Activated CD4-positive, alpha-beta T cell treated with anti-CD3 and anti-CD28 coated beads, Interleukin-2, Interleukin-6, amounts not matched to agents 100 ng/mL and 50 ng/mL, durations not matched to agents 16 hours and 8 hours (primary cell): ENCODE measurements at places on chromosomes 11 and 22.

DNA sequence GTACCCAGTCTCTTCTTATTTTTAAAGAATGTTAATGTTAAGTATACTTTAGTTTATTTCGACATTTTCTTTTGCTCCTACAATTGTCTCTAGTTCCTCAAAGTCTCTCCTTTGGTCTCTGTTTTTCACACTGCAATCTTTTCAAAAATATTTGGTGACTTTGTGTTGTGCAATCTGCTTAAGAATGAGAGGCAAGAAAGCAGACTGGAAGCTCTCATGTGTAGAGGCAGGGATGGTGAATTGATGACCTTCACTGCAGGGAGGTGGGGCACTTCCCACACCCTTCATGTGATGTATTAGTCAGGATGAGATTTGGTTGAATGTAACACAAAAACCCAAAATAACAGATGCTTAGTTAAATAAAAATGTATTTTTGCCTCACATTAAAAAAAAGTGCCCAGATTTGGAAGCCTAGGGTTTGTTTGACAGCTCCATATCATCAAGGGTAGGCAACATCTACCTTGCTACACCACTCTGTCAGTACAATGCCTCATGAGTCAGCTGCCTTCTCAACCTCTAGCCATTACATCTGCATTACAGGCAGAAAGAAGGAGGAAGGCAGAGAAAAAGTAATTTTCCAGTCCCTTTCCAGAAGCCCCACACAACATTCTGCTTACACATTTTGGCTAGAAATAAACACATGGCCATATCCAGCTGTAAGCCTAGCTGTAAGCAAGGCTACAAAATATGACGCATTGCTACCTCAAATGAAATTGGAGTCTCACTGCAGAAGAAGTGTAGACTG is 3.8 kb upstream of the MMP27 start:
- DNase-seq = no peak

DNA sequence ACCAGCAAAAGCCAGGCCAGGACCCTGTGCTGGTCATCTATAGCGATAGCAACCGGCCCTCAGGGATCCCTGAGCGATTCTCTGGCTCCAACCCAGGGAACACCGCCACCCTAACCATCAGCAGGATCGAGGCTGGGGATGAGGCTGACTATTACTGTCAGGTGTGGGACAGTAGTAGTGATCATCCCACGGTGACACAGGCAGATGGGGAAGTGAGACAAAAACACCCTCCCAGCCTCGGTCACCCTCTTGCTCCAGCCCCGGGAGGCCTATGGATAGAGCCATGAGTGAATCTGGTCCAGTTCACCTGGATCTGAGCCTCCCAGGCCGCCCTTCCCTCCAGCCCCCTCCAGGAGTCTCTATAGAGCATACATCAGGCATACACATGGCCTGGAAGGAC is 115.2 kb upstream of the IGLL5 start:
- no peak for DNase-seq

DNA sequence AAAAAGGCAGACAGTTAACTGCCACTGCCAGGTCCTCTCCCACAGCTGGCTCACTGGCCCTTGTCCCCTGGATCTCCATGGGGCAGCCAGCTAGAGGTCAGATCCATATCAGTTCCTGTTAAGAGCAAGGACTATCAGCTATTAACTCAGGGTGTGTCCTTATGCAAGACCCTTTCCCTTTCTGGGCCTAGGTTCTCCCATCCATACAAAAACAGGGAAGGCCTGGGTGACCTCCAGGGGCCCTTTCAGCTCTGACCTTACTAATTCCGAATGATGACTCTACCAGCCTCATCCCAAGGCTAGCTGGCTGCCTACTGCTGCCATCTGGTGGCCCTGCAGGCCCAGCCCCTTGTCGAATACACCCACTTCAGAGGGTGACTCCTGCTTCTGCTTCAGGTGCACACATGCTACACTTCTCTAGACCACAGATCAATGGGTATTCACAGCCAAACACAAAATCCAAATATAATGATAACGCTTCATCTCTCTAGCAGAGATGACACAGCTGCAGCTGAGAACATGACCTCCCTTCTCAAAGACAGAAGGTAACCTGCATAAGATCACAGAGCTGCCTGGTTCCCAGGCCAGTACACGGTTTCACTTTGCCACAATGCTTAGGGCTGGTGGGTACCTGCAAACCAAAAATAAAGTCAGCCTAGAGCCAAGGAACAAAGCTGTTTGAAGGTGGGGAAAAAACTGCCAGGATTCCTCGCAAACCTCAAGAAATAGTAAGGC is 34.1 kb downstream of the SERGEF start:
- DNase-seq = peak; percentile 38

- no peak for DNase-seq
Observed at GRCh38 chr11:706439-706956, 467 bp downstream of the EPS8L2 start.

- peak; percentile 92 for DNase-seq
Observed at GRCh38 chr22:31107178-31107893, at the start of gene SELENOM. TSS of gene SELENOM (minus strand) at chr22:31107568. CDS start at chr22:31107505, 63 bp downstream.

DNA sequence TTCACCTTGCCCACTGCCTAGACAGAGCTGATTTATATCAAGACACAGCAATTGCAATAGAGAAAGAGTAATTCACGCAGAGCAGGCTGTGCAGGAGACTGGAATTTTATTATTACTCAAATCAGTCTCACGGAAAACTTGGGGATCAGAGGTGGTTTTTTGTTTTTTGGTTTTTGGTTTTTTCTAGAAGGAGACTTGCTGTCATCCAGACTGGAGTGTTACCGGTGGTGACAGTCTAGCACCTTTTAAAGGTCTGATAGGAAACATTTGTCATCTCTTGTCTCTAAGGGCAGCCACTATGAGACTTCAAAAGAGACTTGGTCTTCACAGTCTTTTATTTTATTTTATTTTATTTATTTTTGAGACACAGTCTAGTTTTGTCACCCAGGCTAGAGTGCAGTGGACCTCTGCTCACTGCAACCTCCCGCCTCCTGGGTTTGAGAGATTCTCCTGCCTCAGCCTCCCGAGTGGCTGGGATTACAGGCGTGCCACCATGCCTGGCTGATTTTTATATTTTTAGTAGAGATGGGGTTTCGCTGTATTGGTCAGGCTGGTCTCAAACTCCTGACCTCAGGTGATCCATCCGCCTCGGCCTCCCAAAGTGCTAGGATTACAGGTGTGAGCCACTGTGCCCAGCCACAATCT is 19.1 kb downstream of the APOBEC3H start:
- DNase-seq = peak; percentile 47

- DNase-seq = no peak
Observed at GRCh38 chr11:44424841-44425240, 114.9 kb upstream of the ALX4 start.

DNA sequence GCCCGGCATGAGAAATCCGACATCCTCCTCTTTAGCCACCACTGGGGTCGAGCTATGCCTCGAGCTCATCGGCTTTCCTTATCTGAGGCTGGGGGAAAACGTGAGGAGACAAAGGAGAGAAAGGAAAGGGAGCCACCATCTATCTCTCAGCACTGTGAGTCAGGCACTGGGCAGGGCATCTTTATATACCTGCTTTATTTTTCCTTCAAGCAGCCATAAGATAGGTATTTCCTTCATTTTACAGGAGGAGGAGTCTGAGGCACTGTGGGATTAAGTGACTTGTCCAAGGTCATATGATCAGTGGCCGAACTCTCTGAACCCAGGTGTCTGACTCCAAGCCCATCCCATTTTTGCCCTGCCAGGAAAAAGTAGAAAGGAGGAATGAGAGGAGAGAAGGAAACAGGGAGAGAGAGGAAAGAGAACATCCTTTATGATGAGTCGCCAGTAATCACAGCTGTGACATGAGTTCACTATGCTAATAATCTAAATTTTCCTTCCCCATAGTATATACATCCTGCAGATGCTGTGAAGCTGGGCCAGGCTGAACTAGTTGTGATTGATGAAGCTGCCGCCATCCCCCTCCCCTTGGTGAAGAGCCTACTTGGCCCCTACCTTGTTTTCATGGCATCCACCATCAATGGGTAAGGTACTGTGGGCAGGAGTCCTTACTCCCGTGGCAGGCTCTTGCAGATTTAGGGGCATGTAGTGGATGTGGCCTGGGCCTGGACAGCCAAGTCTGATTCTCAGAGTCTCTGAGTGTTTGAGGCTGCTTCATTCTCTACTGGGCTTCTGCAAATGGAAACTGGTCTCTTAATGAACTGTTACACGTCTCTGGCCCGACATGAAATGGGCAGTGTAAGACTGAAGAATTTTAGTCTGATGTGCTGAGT is 21.8 kb downstream of the NAT10 start:
- no peak for DNase-seq

DNA sequence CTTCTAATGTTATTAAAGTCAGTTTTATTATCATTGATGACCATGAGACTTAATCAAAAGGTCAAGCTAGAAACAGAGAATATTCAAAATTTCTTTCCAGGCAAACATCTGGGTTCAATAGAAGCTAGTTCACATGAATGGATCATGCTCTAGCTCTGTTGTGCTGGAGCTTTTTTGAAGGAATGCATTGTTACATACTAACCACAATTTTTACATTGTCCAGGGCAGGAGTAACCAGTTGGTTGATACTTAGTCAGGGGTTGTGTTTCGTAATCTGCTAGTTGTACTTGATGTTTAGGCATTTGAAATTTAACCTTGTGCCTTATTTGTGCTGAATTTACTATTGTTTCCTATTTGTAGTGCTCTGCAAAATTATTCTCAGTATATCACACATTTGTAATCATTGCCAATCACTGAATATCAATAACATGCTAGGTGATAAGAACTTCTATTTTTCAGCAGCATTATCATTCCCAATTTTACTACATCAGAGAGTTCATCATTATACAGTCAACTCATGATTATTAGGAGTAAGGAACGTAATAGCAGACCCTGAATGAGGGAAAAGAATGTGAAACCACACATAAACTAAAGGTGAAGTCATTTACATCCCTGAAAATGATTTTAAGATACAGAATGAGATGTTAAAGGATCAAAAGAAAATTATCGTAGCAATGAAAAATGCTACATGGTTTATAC is 23.2 kb downstream of the NF2 start:
- DNase-seq = no peak

GRCh38 chr11:44875037-44875436 is 75.6 kb downstream of the TP53I11 start:
- DNase-seq = no peak

- DNase-seq = no peak
Observed at GRCh38 chr11:93645938-93646337, 15.5 kb upstream of the CEP295 start.

- no peak for DNase-seq
Observed at GRCh38 chr22:49810363-49811019, 17.2 kb downstream of the BRD1 start.

DNA sequence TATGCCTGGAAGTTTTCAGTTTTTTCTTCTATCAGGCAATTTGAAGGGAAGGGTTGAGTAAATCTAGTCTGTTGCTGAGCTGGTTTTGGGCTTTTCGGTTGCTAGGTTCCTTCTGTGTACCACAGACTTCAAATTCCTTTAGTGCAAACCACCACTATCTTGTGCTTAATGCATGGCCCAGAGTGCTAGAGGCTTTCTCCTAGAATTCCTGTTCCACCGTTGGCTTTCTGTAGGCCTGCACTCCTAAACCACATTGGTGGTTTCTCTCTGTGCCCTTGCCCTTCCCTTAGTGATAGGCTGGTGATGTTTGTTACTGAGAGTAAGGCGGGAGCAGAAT is 47.1 kb upstream of the CTSC start:
- DNase-seq = peak; percentile 44

GRCh38 chr11:110855191-110855590 is 143.0 kb upstream of the ARHGAP20 start:
- DNase-seq = no peak

DNA sequence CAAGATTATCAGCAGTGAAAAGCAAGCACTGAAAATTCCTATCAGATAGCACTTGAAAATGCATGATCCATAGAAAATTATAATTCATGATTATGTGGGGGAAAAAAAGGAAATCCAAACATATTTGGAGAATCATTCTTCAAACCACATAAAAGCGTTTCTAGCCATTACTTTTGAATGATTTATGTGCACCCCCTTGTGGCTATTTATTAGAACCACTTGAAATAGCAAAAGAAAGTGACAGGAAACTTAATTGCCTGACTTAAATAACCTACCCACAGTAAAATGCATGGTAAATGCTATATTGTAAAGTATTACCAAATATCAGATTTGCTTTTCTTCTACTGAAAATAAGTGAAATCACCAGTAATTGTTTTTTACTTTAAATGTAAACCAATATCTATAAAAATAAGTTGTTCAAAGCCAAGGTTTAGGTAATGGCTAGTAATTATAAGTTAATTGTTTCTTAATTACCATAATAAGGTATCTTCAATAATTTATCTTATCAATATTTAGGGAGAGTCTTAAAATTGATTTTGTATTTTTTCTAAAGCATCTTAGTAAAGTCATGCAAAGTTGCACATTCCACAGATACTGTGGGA is 168.5 kb downstream of the ARHGAP42 start:
- DNase-seq = peak; percentile 3

- DNase-seq = no peak
Observed at GRCh38 chr11:60867871-60868681, 734 bp downstream of the ZP1 start.

DNA sequence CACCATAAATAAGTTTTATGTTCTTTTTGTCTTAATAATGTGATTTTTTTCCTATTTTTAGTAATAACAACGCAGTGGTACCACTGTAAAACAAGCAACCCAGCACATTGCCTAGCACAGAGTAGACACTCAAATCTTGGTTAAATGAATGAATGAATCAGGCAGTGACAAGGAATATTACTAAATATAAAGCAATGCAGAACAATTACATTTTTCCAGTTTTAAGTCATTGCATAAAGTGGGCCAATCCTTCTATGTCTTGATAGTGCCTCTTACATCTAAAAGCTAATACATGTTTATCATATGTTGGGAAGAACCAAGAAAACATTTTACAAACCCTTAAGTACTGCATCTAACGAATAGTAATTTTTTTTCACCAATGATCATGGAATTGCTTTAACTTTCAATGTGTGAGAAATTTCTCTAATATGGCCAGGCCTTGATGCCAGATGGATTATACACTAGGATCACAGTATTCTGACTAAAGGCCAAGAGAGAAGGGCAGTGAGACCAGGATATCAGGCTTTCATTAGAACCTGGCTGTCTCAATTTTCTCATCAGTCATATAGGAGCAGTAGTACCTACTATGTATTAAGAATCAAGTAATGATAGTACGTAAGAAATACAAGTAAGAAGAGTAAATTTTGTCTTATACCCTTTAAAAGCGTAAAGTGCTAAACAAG is 88.5 kb downstream of the TRIM44 start:
- DNase-seq = no peak

GRCh38 chr11:12897390-12897789 is 111.7 kb upstream of the RASSF10 start:
- no peak for DNase-seq

DNA sequence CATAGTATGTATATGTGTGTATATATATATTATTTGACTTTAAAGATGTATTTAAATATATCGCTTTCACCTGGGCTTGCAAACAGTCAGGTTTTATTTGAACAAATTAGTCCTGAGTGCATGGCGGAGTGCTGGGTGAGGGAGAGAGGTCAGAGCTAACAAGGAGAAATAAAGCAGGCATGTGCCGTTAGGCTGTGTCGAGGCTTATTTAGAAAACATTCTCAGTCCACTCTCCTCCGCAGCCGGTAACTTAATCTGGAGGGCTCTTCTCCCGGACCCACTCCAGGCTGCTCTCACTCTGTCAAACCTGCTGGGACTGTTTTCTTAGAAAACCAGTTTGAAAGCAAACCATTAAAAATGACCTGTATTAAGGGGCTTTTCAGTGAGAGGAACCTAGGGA is 455.9 kb downstream of the MN1 start:
- DNase-seq = no peak

GRCh38 chr11:87193756-87194470 is 156.2 kb downstream of the TMEM135 start:
- no peak for DNase-seq

- DNase-seq = no peak
Observed at GRCh38 chr11:13318498-13319295, 41.1 kb downstream of the BMAL1 start.

- DNase-seq = no peak
Observed at GRCh38 chr11:68128682-68129327, 7.6 kb upstream of the CHKA start.
